Stimulated activated CD8-positive, alpha-beta memory T cell treated with anti-CD3 and anti-CD28 coated beads, Interleukin-7, amount 100 ng/mL, for 4 hours (primary cell): ENCODE measurements at places on chromosomes 3 and 15.

GRCh38 chr3:114528517-114528916, 234.7 kb downstream of the TIGIT start:
- DNase-seq = no peak

- no peak for DNase-seq
These were observed 4.1 kb downstream of the DET1 start for GRCh38 chr15:88542342-88542733.

GRCh38 chr3:30319713-30320112, 286.7 kb upstream of the TGFBR2 start:
- DNase-seq = peak; percentile 6

DNA sequence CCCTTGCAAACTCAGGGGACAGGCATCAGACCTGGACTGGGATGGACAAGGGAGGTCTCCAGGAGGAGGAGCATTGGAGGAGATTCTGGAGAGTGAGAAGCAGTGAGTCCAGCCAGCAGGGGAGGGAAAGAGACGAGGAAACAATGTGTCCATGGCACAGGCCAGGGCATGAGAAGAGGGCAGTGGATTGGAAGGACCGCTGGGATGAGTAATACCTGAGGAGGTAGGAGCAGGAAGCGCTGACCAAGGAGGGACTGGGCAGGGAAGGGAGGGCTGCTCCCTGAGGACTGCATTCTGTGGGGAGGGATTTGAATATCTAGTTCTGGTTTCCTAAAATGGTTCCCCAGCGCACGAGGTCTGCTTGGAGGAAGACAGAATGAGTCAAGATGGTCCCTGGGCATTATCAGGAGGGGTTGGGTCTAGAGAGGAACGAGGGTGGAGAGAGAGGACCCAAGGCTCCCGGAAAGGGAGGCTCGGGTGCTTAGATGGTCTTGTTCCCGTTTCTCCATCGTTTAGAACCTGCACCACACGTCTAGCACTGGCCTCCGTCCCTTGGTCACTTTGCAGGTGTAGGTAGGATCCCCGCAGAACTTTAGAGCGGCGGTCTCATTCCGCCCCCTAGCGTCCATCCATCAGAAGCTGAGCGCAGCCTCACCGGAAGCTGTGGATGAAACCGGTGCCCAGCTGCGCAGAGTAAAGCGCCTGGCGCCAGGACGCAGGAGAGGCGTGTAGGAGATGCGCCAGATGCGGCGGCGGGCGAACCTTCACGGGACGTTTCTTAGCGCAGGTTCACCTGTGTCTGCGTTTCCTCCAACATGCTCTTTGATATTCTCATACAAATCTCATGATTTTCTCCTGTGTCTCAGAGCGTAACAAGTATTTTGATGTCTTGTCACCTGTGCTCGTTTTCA, 190.7 kb upstream of the NDN start:
- no peak for DNase-seq

DNA sequence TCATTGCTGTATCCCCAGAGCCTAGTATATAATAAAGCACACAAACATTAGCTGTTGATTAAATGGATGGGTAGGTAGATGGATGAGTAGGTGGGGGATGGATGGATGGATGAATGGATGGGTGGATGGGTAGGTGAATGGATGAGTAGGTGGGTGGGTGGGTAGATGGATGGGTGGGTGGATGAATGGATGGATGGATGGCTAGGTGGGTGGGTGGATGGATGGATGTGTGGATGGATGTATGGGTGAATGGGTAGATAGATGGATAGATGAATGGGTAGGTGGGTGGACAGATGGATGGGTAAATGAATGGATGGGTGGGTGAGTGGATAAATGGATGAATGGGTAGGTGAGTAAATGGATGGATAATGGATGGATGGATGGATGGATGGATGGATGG, 30.2 kb upstream of the NSMCE3 start:
- no peak for DNase-seq

DNA sequence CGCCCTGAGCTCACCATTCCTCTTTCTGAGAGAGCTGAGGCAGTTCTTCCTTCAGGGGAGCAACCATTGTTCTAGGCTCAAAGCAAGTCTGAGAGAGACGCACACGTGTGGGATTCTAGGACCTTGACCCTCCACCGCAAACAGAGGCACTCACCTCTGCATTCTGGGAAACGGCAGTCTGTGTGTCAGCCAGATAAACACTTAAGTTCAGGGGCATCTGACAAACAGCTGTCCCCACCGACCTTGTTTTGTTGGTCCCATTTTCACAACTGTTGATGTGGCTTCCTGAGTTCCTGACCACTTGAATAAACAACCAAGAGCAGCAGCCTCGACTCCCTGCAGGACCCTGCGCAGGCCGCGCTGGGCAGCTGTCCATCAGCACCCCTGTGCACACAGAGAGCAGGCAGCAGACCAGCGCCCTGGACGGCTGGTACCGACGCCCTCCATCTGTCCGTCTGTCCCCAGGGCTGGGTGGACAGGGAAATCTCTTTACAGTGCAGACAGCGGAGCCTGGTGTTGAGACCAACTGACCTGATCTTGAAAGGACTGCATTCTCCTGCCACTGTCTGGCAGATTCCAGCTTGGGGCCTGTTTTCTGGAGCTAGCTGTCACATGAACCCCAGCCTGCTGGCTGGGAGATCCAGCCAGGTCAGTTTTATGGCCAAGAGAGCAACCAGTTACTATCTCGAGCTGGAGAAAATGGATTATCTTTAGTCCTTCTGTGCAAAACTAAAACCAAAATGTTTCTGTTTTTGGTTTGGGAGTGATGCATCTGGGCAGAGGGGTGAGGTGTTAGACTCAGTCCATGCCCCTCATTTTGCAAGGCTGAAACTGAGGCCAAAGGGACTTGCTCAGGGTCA, 64.2 kb downstream of the FAM43A start:
- no peak for DNase-seq

DNA sequence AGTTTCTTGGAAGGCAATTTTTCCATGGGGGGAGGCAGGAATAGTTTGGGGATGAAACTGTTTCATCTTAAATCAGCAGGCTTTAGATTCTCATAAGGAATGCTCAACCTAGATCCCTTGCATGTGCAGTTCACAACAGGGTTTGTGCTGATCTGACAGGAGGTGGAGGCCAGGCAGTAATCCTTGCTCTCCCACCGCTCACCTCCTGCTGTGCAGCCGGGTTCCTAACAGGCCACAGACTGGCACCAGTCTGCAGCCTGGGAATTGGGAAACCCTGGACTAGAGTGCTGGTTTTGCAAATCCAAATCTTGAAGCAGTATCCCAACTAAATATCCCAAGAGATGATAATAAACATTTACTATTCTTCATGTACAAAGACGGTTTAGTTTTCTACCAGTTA, 256.3 kb upstream of the TMCO5A start:
- DNase-seq = no peak

- DNase-seq = no peak
These were observed 1002.8 kb upstream of the NR2F2 start for GRCh38 chr15:95327661-95328060.

DNA sequence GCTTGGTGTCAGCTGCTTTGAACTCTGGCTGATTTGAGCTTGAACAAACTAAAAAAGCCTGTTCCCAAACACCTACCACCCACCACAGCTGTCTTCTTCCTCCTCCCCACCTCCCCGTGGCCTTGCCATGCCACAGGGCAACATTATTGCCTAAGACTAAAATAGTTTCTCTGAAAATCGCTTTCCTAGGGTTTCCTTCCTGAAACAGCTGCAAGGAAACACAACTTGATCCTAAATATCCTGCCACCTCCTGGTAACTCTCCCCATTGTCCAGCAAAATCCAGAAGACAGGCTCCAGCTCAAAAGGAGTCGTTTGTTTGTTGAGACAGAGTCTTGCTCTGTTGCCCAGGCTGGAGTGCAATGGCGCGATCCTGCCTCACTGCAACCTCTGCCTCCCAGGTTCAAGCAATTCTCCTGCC, 193.9 kb upstream of the TPM1 start:
- no peak for DNase-seq

GRCh38 chr3:193885832-193886231, 250.1 kb upstream of the HES1 start:
- no peak for DNase-seq

GRCh38 chr15:89998141-89998661, 2.9 kb upstream of the ZNF710 start:
- no peak for DNase-seq
